ENCODE measurements at places on chromosomes 13 and 19. TPM values are rescaled to one million over a fixed set of nuclear protein-coding genes. Genes with fewer than 3 reads are reported as not detected.

Gene ZNF773
- 9.3 TPM for total RNA-seq

Gene N4BP2L2
- 168 TPM for total RNA-seq

Gene LRRC63
- total RNA-seq, result 0.38 TPM

Gene MYH14
- 52.3 TPM for total RNA-seq

Gene TUBA3C
- not detected for total RNA-seq

Gene PCSK4
- total RNA-seq, result 24.0 TPM

DNA sequence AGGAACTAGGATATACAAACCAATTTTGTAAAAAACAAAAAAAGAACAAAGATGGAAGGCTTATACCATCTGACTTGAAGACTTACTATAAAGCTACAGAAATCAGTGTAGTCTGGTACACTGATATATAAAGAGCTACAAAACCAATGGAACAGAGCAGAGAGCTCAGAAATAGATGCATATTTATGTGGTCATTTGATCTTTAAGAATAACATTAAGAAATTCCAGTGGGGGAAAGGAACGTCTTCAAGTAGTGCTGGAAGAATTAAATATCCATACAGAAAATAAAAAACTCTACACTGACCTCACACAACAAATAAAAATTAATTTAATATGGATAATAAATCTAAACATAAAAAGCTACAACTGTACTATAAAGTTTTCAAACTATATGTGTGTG, 317.0 kb downstream of the ENOX1 start:
- no peak overlapping the region for H3K27ac ChIP-seq
- H3K4me1 ChIP-seq, result peaks cover 11% of the 10 kb centered on the region
- H3K4me3 ChIP-seq, result no peak overlapping the region
- DNase-seq, result no peak
- H3K27me3 ChIP-seq, result no peaks in the 10 kb centered on the region
- H3K36me3 ChIP-seq, result no peaks in the 10 kb centered on the region

- no peaks in the 10 kb centered on the region for H3K4me1 ChIP-seq
- DNase-seq, result no peak
- no peak overlapping the region for H3K4me3 ChIP-seq
- H3K27me3 ChIP-seq, result no peaks in the 10 kb centered on the region
These were observed 15.5 kb downstream of the PGLS start for GRCh38 chr19:17526922-17527321.

- DNase-seq, result no peak
- H3K36me3 ChIP-seq, result no peaks in the 10 kb centered on the region
- H3K27me3 ChIP-seq, result no peaks in the 10 kb centered on the region
- peaks cover 34% of the 10 kb centered on the region for H3K4me1 ChIP-seq
- no peak overlapping the region for H3K4me3 ChIP-seq
- peak overlapping the region; percentile 68 for H3K27ac ChIP-seq
These were observed 5.0 kb upstream of the JUNB start for GRCh38 chr19:12786141-12786870.

- no peak for DNase-seq
- no peaks in the 10 kb centered on the region for H3K27me3 ChIP-seq
- no peak overlapping the region for H3K4me3 ChIP-seq
- peaks cover 2% of the 10 kb centered on the region for H3K36me3 ChIP-seq
- peaks cover 7% of the 10 kb centered on the region for H3K4me1 ChIP-seq
These were observed 140.2 kb downstream of the TNFRSF19 start for GRCh38 chr13:23710366-23710765.

DNA sequence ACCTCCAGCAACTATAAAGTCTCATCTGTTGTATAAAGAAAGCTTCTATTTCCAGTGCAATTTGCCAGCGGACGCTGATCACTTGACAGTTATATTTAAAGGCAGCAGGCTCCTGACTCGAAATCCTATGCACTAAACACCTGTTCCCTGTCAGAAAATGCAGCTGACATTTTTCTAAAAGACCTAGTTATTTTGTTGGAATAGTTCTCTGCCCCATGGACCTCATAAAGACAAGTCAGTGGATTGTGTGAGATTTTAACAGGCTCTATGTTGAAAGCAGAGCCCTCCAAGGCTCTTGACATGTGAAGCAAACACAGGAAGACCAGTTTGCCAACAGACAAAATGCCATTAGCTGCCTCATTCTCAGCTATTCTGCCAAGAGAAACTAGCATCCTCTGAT, 304.7 kb upstream of the KLF12 start:
- H3K4me1 ChIP-seq, result peaks cover 9% of the 10 kb centered on the region
- H3K36me3 ChIP-seq, result no peaks in the 10 kb centered on the region
- peaks cover 17% of the 10 kb centered on the region for H3K27me3 ChIP-seq
- no peak overlapping the region for H3K4me3 ChIP-seq
- no peak overlapping the region for H3K27ac ChIP-seq
- no peak for DNase-seq

GRCh38 chr19:32246006-32246405, 99.4 kb upstream of the ZNF507 start:
- H3K4me1 ChIP-seq, result peaks cover 7% of the 10 kb centered on the region
- H3K36me3 ChIP-seq, result no peaks in the 10 kb centered on the region
- no peak for DNase-seq
- no peak overlapping the region for H3K27ac ChIP-seq
- H3K4me3 ChIP-seq, result no peak overlapping the region

GRCh38 chr13:112980434-112980833, 11.4 kb downstream of the MCF2L start:
- no peak overlapping the region for H3K27ac ChIP-seq
- H3K36me3 ChIP-seq, result no peaks in the 10 kb centered on the region
- no peak overlapping the region for H3K4me3 ChIP-seq
- no peaks in the 10 kb centered on the region for H3K4me1 ChIP-seq
- peaks cover 21% of the 10 kb centered on the region for H3K27me3 ChIP-seq
- DNase-seq, result no peak

- no peak overlapping the region for H3K4me3 ChIP-seq
- peaks cover 10% of the 10 kb centered on the region for H3K36me3 ChIP-seq
- DNase-seq, result no peak
- H3K27ac ChIP-seq, result no peak overlapping the region
- H3K27me3 ChIP-seq, result no peaks in the 10 kb centered on the region
These were observed 891.5 kb downstream of the EFNB2 start for GRCh38 chr13:105643966-105644365.

Data from mesothelial cell of epicardium (in vitro differentiated cells).